ENCODE measurements at places on chromosomes 7 and 10.

- no peak for DNase-seq
Measured at GRCh38 chr7:17304926-17305325, 6.5 kb downstream of the AHR start.

- DNase-seq = no peak
Measured at GRCh38 chr7:140439359-140439758, 35.5 kb downstream of the RAB19 start.

GRCh38 chr7:157754416-157754790, 417.6 kb downstream of the DNAJB6 start:
- no peak for DNase-seq

- DNase-seq = no peak
Measured at GRCh38 chr7:154676422-154677073, 326.4 kb downstream of the PAXIP1 start.
